ENCODE measurements at places on chromosomes 4 and X. TPM values are rescaled to one million over a fixed set of nuclear protein-coding genes. Genes with fewer than 3 reads are reported as not detected.

GRCh38 chrX:72620550-72621145, 48.0 kb upstream of the HDAC8 start:
- DNase-seq = no peak

DNA sequence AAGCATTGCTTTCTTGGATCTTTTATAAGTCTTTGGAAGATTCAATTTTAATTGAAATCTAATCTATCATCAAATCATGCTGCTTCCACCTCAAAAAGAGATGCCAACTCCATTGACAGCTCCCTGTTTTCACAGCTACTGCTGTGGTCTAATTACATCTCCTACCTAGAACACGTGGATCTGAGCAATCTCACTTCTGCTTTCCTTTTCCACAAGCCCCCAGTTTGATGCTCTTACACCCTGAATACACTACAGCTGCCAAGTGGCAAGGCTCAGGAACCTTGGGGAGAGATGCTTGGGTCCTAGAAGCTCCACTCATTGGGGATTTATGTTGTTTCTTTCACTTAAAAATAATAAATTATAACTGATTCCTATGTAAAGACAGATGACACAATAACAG, 172.0 kb downstream of the CFAP299 start:
- no peak for DNase-seq

DNA sequence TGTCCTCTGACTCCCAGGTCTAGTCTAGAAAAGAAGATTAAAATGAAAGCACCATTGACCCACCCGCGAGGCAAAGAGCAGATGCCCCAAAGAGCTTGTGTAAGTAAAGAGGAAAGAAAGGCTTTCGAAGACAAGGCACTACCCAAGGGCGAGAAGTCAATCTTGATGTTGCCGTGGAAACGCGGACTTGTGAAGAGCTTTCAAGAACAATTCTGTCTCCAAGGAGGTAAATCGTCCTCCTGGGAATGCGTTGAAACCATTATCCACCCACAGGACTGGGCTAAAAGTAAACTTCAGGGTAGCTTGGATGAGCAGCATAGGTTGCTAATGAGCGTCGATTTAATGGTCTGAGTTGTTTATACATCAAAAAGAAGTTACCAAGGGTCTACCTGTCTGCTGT, 189.3 kb downstream of the DHRSX start:
- DNase-seq = no peak

The S100P gene
- 38.9 TPM for polyA plus RNA-seq

The CXorf58 gene
- polyA plus RNA-seq = 0.15 TPM

- DNase-seq = no peak
These were observed 86.7 kb upstream of the PAK3 start for GRCh38 chrX:111009256-111009655.

DNA sequence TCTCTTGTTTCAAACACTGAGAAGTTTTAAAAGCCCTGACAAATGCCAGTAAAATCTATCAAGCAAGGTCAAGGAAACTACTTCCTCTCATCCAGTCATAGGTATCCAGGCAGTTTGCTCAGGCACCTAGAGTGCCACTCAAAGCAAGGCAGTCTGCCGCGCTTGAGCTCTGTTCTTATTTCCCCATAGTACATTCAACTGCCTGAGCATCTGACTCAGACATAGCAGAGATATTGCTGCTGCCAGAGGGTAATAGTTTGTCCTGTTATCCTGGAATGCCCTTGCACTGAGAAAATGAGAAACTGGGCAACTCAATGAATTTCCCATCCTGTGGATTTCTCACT, 16.1 kb upstream of the ATP8A1 start:
- no peak for DNase-seq

DNA sequence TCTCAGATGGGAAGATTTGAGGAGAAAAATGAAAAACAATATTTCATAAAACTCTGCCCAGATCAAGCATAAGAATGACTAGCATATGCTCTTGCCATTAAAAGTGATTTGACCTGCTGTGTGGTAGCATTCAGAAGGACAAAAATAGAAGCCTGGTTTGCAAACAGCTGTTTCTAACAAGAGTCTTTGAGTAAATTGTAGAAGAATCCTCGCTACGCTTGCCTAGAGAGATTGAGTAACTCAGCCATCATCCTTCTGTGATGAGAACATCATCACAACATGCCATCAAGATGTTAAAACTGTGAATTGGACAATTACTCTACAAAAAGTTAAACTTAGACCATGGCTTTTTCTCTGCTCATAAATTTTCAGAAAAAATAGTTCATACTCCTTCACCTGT, 168.9 kb upstream of the PUDP start:
- no peak for DNase-seq

DNA sequence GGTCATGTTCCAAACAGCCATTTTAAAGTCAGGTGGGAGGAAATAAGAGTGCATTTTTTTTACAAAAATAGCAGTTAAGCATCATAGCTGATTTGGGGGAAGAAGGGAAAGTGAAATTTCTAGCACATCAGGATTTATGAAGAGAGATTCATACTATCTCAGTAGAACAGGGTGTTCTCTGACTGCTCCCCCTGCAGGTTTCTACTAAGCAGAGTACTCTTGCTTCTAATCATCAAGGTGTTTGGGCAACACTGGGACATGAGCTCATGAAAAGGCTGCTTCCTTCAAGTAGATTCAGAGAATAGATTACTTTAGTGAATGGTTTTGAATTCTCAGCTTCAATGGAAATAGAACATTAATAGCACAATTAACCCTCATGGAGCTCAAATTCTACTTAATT, 591.4 kb upstream of the PCDH10 start:
- no peak for DNase-seq

DNA sequence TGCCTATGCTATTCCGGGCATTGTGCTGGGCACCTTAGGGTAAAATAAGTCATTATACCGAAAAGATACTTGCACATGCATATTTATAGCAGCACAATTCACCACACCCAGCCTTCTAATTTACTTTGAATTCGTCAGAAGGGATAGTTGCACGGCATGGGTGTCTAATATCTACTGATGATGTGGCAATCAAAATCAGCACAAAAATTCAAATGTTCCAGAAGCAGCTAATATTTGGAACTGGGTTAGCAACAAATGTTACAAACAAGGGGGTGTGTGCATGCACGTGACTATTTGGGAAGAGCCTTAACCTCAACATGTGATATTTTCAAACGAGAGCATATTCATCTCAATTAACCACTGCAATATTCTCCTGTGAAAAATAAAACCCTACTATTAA, 79.7 kb upstream of the PRSS48 start:
- DNase-seq = no peak

DNA sequence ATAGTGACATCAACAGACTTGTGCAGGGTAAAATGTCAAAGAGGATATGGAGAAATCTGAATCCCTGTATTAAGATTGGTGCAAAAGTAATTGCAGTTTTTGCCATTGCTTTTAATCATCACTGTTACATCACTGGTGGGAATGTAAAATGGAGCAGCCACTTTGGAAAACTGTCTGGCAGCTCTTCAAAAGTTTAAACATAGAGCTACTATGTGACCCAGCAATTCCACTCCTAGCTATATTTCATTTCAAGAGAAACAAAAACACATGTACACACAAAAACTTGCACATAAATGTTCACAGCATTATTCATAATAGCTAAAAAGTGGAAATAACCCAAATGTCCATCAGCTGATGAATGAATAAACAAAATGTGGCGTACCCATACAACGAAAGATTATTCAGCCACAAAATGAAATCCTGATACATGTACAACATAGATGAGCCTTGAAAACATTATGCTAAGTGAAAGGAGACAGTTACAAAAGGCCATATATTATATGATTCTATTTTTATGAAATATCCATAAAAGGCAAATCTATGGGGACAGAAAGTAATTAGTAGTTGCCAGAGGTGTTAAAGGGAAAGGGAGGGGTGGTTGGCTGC, 106.4 kb downstream of the AMELX start:
- no peak for DNase-seq

GRCh38 chr4:185709802-185710486, 102.0 kb downstream of the SORBS2 start:
- DNase-seq = no peak

DNA sequence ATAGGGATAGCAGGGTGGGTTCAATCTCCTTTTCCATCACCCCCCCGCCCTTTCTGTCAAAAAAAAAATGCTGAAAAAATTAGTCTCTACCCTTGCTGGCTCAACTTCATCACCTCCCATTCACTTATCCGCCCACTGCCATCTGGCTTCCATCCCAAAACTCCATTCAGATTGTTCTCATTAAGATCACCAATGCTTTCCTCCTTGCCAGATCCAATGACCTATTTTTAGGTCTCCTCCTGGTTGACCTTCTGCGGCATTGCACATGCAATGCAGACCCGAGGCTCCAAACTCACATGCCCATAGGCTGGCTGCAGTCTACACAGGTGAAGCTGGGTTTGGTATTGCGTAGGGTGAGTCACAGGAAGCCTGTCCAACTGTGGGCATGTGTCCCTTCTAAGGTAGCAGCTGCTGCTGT, 21.1 kb upstream of the STIM2 start:
- DNase-seq = no peak

- DNase-seq = no peak
These were observed 25.1 kb upstream of the CLDN34 start for GRCh38 chrX:9942086-9942485.

DNA sequence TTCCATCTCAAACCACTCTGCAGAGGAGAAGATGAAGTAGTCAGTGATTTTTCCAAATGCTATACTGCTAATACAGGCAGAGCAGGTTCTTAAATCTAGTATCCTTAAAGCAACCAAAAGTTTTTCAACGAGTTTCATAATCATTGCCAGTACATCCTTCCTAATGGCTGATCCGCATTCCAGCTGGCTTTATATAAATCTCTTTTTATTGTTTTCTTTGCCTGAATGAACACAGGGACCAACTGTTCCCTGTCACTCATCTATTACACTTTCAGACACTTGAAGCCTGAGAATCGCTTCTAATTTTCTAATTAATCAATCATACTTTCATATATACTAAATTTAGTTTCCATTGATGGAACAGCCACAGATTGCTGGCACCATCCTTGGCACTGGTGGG, 508.6 kb downstream of the RAB28 start:
- DNase-seq = no peak

GRCh38 chr4:112063260-112063659, 82.0 kb upstream of the FAM241A start:
- no peak for DNase-seq

DNA sequence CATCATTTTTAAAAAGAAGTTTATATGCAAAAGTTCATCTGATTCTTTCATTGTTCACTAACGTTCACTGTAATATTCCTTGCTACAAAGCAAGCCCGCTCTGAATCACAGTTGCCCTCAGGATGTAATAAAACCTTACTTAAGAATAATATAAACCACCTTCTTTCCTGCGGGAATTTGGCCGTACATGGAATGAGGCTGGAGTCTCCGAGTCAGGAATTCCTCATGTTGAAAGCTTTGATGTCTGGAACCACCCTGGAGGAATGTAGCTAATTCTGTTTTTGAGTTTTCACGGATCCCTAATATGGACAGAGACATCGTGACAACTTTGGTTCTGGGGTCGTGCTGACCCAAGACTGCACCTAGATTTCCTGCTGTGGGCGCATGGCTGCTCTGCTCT, 58.5 kb downstream of the CRLF2 start:
- DNase-seq = no peak

The ERVMER34-1 gene
- polyA plus RNA-seq = 1.1 TPM

- DNase-seq = no peak
These were observed 75.1 kb upstream of the MBNL3 start for GRCh38 chrX:132563976-132564375.

DNA sequence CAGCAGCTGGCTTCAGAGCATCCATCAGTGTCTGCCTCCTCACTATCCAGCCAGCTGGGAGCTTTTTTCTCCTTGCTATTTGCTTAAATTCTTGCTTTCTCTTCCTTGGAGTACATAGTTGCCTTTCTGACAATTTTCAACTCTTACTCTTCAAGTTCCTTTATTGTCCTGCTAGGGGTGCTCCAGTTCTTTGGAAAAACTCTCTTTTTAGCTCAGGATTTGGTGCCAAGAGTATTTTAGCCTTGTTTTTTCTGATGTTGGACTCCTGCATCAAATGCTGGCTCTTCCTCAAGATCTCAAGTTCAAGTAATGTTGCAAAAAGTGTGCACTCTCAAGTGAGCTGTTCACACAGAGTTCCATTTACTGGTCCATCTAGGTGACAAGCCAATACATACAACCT, 126.4 kb downstream of the KDR start:
- no peak for DNase-seq

- DNase-seq = no peak
These were observed 4.7 kb upstream of the ASB5 start for GRCh38 chr4:176273736-176274135.

DNA sequence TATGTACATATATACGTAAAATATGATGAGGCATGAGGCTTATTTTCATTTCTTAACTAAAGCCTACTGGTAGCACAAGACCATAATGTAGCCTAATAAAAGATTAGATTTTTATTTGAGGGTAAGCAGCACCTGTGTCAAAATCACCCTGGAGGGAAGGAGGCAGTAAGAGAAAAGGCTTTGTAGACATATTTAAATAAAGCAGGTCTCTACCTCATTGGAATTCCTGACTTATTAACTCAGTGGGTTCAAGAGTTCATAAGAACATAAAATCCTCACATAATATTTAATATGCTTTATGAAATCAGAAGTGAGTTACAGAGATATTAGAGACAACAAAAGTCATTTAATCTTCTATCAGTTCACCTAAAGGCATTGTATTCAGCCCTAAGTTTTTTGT, 261.6 kb upstream of the ANKRD50 start:
- no peak for DNase-seq

GRCh38 chrX:97399400-97399799, 515.7 kb downstream of the RPA4 start:
- DNase-seq = no peak

GRCh38 chrX:48497871-48498270, 10.9 kb upstream of the PORCN start:
- no peak for DNase-seq

The FGB gene
- polyA plus RNA-seq = 5.5 TPM

The FRMPD4 gene
- polyA plus RNA-seq = 0.09 TPM

The ZFX gene
- 31.5 TPM for polyA plus RNA-seq

DNA sequence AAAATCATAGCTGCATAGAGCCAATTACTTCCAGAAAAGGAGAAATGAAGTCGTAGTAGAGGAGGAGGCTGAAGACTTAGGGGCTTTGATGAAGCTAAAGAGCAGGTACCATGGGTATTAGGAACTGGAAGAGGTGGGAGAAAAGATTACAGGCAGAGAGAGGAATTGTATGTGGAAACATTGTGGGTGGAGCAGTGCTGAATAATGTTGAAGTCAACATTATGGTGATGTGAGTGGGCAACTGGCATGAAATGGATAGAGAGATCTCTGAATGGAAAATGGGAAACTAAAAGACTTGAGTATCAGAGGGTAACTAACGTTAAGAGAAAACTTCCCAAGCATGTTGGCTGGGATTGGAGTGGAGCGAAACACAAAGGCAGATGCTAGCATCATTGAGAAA, 92.5 kb downstream of the AREG start:
- no peak for DNase-seq

GRCh38 chrX:10819973-10820372, 199.6 kb upstream of the MID1 start:
- no peak for DNase-seq

- no peak for DNase-seq
These were observed 25.1 kb downstream of the DDX60 start for GRCh38 chr4:168293386-168293975.

- no peak for DNase-seq
These were observed 9.2 kb upstream of the MAML3 start for GRCh38 chr4:140163029-140163810.

- no peak for DNase-seq
These were observed 28.5 kb downstream of the SLC25A4 start for GRCh38 chr4:185171373-185172071.

The CORIN gene
- polyA plus RNA-seq = 6.6 TPM
